Neural progenitor cell (in vitro differentiated cells): ENCODE measurements at places on chromosomes 1 and 21. TPM values are rescaled to one million over a fixed set of nuclear protein-coding genes. Genes with fewer than 3 reads are reported as not detected.
A peak's percentile ranks its signal among the peaks of the same experiment; 100 is the strongest.

DNA sequence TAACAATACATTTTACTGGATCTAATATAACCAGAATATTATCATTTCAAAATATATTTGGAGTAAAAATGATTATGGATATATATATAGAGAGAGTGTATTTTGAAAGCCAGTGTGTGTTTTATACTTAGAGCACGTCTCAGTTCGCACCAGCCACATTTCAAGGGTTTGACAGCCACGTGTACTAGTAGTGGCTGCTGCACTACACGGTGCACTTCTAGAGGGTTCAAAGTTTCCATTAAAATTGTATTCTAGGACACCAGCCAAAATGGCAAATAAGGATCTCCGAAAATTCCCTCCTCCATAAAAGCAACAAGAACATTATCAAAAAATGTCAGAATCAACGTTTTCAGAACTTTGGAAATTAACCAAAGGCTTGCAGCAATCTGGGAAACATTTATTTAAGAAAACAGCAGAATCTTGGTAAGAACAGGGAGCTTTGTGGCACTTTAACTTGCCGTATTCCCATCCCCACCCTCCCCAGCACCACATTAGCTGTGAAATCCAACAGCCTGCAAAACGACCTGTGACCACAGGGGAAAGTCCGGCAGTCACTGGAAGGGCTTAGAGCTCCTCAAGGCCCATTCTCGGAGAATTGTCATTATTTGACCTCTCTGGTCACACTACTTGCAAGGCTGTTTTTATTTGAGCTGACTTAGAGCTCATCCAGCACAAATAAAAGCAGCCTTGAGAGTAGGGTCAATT lies 33.5 kb upstream of the MRPS6 start:
- no peaks in the 10 kb centered on the region for H3K27me3 ChIP-seq
- peak; percentile 47 for DNase-seq
- H3K4me3 ChIP-seq: no peak overlapping the region
- H3K36me3 ChIP-seq: no peaks in the 10 kb centered on the region
- peaks cover 13% of the 10 kb centered on the region for H3K4me1 ChIP-seq
- no peak overlapping the region for H3K27ac ChIP-seq

DNA sequence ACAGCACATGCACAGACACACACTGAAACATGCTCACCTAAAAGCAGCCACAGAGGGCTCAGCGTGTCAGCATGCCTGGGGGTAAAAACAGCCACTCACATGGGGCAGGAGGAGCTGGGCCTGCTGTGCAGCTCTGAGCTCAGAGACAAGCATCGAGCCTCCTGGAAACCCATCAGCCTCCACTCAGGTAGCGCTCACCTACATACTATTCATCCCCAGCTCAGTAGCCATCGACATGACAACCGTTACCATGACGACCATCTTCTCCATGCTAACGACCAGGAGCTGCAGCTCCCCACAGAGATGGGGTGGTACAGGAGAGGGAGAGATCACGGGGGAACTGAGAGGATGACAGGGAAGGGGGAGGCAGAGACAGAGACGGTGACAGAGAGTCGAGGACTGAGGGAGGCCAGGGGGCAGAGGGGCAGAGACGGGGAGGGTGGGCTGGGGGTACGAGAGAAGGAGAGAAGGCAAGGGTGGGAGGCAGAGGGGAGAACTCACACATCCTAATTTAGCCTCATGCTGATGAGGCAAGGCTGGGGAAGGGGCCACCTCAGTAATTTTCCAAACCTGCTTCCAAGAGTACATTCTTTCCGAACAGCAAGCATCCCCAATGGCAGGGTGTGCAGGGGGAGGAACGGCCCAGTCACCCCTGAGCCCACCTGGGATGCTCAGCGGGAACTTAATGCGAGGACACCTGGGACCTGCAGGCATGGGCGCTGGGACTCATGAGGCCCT lies 28.4 kb downstream of the SDC3 start:
- H3K27me3 ChIP-seq: no peaks in the 10 kb centered on the region
- H3K4me3 ChIP-seq: no peak overlapping the region
- peak; percentile 69 for DNase-seq
- no peaks in the 10 kb centered on the region for H3K36me3 ChIP-seq

Gene PSEN2
- total RNA-seq: 11.4 and 18.2 TPM in 2 replicates

DNA sequence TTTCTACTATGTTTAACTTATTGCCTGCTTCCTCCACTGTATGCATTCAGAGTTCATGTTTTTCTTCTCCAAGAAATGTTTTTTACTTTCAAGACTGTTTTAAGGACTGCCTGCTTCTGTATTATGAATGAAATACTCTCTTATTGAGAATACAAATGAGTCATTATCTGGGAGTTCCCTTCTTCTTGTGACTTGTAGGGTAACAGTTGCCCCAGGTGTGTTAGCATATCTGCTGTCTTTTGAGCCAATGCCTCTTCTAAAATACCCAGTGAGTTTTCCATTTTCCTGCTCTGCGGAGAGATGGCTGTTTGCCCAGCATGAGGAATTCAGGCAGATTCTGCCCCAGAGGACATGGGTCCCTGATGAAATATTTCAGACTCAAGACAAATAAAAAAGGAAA lies 34.1 kb upstream of the ST6GALNAC5 start:
- no peaks in the 10 kb centered on the region for H3K27me3 ChIP-seq
- no peaks in the 10 kb centered on the region for H3K36me3 ChIP-seq
- DNase-seq: no peak
- no peak overlapping the region for H3K4me3 ChIP-seq

DNA sequence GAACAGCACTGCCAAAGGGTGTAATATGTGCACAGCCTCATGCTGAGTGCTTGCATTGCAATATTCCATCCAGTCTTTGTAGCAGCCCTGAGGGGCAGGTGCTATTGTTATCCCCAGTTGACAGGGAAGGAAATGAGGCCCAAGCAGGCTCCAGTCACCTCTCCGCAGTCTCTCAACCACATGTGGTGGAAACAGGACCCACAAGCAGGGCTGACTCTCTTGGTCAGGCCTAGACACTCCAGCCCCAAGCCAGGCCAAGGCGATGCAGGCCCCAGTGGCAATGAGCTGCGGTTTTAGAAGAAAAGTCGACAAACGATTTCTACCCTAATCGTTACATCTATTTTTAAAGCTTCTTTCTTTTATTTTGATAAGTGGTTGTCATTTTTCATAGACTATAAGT lies 52.6 kb upstream of the GADD45A start:
- H3K4me1 ChIP-seq: no peaks in the 10 kb centered on the region
- H3K4me3 ChIP-seq: no peak overlapping the region
- no peak for DNase-seq
- no peaks in the 10 kb centered on the region for H3K36me3 ChIP-seq

DNA sequence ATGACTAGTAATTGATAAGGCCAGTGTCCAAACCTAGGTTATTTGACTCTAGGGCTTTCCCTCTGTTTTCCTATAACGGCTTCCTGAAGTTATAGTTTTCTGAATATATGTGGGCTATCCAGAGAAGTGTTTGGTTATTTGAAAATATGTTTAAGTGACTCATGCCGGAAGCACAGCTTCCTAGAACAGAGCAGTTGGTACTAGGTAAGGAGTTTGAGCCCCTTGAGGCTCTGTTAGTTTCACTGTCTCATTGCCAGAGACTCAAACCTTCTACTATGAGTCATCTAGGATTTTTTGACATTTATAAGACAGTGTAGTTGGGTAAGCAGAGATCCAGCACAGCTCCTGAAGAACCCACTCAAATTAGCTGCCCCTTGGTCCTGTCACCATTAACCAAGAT lies 27.1 kb upstream of the LEPR start:
- no peak for DNase-seq
- no peaks in the 10 kb centered on the region for H3K27me3 ChIP-seq
- H3K4me1 ChIP-seq: no peaks in the 10 kb centered on the region
- no peak overlapping the region for H3K4me3 ChIP-seq
- no peaks in the 10 kb centered on the region for H3K36me3 ChIP-seq

DNA sequence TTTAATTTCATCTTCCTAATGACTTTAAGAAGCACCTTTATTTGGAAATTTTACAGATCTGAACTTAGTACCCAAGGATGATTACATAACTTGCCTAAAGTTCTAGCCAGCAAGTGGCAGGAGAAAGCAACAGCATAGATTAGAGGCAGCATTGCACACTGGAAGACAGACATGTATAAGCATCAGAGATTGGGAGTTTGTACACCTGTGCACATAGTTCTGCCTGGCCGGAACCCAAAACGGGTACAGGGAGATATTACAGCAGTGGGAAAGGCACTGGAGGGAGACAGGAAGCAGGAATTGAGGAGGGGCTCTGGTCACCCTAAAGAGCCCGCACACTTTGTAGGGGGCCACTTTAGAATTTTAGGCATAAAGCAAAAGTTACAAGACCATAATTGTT lies 19.3 kb downstream of the GBP6 start:
- H3K4me3 ChIP-seq: no peak overlapping the region
- no peaks in the 10 kb centered on the region for H3K36me3 ChIP-seq
- H3K4me1 ChIP-seq: peaks cover 5% of the 10 kb centered on the region

Gene ANKRD34A
- 0.06 and 0.28 TPM in 2 replicates for total RNA-seq

- H3K4me3 ChIP-seq: no peak overlapping the region
- H3K4me1 ChIP-seq: peaks cover 16% of the 10 kb centered on the region
- DNase-seq: no peak
- H3K27me3 ChIP-seq: no peaks in the 10 kb centered on the region
- no peaks in the 10 kb centered on the region for H3K36me3 ChIP-seq
- no peak overlapping the region for H3K27ac ChIP-seq
These were observed 3.8 kb upstream of the RWDD3 start for GRCh38 chr1:95230256-95230655.

GRCh38 chr1:93814059-93814794 lies 64.8 kb downstream of the DNTTIP2 start:
- H3K4me1 ChIP-seq: peaks cover 3% of the 10 kb centered on the region
- no peak overlapping the region for H3K27ac ChIP-seq
- H3K4me3 ChIP-seq: no peak overlapping the region

GRCh38 chr1:89260566-89261255 lies 11.9 kb downstream of the GBP5 start:
- peaks cover 12% of the 10 kb centered on the region for H3K4me1 ChIP-seq
- no peaks in the 10 kb centered on the region for H3K36me3 ChIP-seq

DNA sequence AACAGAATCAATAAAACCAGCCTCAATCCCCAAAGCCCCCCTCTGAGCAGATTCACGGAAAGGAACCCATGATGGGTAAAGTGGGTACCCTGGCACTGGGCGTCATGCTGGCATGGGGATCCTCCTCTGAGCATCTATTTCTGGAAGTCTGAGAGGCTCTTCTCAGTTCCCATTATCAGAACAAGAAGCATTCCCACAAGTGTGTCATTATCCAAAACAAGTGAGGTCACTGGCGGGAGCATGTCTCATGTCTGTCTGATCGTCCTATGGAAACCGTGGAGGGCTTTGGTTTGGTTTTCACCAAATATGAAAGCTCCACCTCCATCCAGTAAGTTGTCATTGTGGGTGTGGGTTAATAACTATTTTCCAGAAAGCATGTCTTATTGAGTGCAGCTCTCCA lies 70.7 kb downstream of the PGM1 start:
- H3K27ac ChIP-seq: no peak overlapping the region
- no peak for DNase-seq
- no peak overlapping the region for H3K4me3 ChIP-seq
- no peaks in the 10 kb centered on the region for H3K4me1 ChIP-seq
- H3K27me3 ChIP-seq: no peaks in the 10 kb centered on the region

Gene HES3
- total RNA-seq: 5.5 and 22.2 TPM in 2 replicates

Gene ASCL5
- total RNA-seq: not detected in 2 replicates

DNA sequence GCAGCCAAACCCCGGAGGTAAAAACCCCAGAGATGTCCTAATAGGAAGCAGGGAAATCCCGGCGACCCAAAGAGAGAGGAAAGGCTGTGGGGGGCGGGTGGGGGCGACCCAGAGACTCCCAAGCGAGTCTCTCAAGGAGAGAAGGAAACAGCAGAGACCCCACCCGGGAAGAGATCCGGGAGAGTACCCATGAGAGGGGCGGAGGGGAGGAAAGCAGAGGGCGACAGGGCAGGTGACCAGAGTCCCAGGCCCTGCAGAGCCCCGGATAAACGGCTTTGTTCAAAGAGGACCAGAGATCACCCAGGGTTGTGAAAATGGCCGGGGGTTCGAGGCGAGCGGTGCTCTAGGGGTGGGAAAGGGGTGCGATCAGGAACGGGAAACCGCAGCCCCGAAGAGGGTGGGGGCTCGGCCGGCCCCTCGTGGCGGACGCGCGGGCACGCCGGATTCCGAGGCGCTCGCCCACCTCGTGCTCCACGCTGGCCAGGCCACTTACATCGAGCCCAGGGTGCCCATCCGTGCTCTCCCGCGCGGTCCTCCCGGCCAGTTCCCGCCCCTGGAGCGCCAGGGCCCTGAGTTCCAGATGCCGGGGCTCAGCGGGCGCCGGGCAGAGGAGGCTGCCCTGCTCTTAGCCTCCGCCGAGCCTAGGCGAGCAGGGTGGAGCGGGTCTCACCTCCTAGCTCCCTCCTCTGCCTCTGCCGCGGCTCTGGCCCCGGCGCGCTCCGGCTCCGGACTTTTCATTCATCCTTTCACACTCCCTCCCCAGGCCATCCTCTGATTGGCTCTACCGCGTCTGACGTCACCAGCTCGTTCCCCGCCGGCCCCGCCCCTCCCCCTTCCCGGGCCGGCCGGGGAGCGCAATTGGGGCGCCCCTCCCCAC lies 52.3 kb downstream of the RHBG start:
- peaks cover 4% of the 10 kb centered on the region for H3K4me1 ChIP-seq
- DNase-seq: peak; percentile 93
- peaks cover 100% of the 10 kb centered on the region for H3K27me3 ChIP-seq

Gene TEDDM1
- total RNA-seq: not detected in 2 replicates

Gene CYP4Z1
- total RNA-seq: not detected in 2 replicates

- H3K4me3 ChIP-seq: peak overlapping the region; percentile 77
- H3K4me1 ChIP-seq: no peaks in the 10 kb centered on the region
- no peak for DNase-seq
- H3K27ac ChIP-seq: no peak overlapping the region
These were observed 566 bp upstream of the ALG6 start for GRCh38 chr1:63366908-63367214.

GRCh38 chr1:104699433-104699832 lies 949.7 kb downstream of the AMY1C start:
- no peaks in the 10 kb centered on the region for H3K4me1 ChIP-seq
- no peak overlapping the region for H3K4me3 ChIP-seq
- H3K36me3 ChIP-seq: no peaks in the 10 kb centered on the region

Gene OR2L13
- total RNA-seq: not detected in 2 replicates

Gene GIPC2
- not detected in 2 replicates for total RNA-seq

DNA sequence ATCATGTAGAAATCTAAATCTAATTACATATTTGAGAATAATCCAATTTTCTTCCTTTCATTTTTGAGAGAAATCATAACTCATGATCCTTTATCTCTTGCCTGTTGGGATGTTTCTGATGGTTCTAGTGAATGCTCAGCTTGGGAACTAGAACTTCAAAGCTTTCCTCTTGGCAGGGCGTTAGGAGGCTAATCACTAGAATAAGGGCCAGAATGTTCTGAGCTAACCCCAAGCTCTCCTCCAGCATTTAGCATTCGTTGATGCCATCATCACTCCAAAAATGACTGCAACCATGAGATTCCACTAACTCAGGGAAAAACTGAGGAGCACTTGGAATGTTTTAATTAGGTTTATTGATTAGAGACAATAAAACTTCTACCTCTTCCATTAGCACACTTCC lies 93.9 kb upstream of the DPT start:
- no peaks in the 10 kb centered on the region for H3K4me1 ChIP-seq
- H3K27ac ChIP-seq: no peak overlapping the region
- H3K27me3 ChIP-seq: no peaks in the 10 kb centered on the region
